ENCODE measurements at places on chromosomes 6 and 20.

DNA sequence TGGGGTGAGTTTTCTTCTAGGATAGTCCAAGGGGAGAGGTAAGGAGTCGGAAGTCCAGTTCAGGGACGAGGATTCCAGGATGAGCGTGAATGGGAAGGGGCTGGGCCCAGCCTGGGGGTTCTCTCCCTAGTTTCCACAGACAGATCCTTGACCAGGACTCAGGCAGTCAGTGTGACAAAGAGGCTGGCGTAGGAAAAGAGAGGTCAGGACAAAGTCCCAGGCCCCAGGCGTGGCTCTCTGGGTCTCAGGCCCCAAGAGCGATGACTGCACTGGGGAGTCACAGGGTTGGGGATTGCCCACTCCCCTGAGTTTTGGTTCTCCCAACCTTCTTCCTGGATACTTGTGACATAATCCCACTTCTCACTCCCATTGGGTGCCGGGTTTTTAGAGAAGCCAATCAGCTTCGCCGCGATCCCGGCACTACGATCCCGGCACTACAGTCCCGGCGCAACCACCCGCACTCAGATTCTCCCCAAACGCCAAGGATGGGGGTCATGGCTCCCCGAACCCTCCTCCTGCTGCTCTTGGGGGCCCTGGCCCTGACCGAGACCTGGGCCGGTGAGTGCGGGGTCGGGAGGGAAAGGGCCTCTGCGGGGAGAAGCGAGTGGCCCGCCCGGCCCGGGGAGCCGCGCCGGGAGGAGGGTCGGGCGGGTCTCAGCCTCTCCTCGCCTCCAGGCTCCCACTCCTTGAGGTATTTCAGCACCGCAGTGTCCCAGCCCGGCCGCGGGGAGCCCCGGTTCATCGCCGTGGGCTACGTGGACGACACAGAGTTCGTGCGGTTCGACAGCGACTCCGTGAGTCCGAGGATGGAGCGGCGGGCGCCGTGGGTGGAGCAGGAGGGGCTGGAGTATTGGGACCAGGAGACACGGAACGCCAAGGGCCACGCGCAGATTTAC lies 46.2 kb upstream of the TRIM26 start:
- DNase-seq: peak; percentile 85

- no peak for DNase-seq
Measured at GRCh38 chr6:111114087-111114443, 26.8 kb downstream of the SLC16A10 start.

DNA sequence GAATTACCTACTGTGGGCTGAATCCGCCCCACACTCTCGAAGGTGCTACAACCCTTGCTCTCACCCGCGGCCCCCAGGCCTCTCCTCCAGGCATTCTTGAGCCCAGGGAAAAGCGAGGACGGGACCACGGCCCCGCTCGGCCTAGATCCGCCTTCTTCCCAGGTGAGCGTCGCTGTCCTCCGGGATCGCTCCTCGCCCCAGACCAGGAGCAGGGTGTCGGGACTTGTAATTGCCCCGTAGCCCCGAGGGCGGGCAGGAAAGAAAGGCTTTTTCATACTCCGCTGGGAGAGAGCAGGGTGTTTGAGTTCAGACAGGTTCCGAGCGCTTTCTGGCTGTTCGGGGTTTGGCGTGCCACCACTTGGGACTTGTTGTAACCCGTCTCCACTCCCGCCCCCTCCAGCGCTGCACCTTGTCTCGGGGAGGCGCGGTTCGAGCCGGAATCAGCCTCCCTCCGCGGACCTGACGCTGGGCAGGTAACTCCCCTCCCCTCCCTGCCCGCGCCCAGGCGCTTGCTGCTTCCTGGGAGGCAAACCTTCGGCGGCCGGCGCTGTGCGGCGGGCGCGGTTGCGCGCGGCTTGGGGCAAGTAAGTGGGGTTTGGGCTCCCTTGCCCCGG lies at the start of gene FAM83B:
Gene FAM83B (plus strand): TSS at position 529 of the 614 bp plus-strand sequence. CDS start 23,476 bp downstream, outside the sequence.
- peak; percentile 76 for DNase-seq

DNA sequence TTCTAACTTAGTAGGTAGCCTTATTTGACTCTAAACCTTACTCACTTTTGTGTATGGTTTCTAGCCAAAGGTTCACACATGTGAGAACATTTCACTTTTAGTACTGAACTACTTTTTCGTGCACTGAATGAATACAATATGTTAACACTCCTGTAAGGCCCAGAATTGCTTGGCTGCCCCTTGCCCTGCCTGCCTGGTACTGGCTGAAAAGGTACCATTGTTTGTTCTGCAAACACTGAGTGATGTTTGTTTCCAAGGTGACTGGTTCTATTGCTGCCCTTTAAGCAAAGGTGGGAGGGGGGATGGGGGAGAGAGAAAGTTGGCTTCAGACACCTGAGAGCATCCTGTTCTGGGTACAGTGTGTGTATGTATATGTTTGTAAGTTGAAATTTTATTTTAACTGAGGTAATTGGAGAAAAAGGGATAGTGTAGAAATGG lies 31.2 kb downstream of the RREB1 start:
- DNase-seq: no peak

DNA sequence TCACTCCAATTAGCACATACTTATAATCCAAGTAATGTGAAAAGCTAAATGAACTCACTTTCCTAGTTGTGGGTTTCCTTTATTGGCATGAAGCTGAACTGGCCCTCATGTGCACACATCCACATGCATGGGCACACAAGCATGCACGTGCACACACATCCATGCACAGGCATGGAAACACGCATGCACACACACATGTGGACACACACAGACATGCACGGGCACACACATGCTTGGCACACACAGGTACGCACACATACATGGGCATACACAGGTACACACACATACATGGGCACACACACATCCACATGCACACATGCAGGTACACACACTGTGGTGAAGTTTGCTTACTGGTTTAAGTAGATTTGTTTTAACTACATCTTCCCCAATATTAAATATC lies 23.8 kb downstream of the SYNDIG1 start:
- DNase-seq: no peak

DNA sequence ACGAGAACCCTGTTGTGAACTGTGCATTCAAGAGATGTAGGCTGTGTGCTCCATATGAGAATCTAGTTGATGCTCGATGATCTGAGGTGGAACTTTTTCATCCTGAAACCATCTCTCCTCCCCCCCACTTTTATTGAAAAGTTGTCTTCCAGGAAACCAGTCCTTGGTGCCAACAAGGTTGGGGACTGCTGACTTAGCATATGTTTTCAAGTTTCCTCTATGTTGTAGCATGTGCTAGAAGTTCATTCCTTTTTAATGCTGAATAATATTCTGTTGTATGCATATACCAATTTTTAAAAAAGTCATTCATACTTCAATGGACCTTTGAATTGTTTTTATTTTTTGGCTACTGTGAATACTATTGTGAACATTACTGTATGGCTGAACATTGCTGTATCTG lies 27.2 kb downstream of the CARMIL1 start:
- no peak for DNase-seq

DNA sequence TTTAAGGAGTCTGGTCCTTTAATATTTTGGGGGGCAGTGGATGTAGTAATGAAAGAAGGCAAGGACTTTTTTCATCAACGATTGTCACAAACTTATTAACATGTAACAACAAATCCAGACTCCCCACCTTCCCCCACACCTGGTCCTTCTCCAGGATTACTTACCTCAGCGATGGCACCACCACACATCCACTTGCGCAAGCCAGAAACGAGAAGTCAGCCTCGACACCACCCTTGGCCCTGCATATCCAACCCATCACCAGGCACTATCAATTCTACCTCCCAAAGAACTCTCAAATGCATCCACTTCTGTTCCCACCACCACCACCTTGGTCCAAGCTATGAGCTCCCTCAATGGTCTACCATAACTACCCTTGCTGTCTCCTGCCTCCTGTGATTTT lies 6.6 kb downstream of the EZR start:
- no peak for DNase-seq

GRCh38 chr6:11772109-11772825 lies 6.3 kb downstream of the ADTRP start:
- DNase-seq: no peak

DNA sequence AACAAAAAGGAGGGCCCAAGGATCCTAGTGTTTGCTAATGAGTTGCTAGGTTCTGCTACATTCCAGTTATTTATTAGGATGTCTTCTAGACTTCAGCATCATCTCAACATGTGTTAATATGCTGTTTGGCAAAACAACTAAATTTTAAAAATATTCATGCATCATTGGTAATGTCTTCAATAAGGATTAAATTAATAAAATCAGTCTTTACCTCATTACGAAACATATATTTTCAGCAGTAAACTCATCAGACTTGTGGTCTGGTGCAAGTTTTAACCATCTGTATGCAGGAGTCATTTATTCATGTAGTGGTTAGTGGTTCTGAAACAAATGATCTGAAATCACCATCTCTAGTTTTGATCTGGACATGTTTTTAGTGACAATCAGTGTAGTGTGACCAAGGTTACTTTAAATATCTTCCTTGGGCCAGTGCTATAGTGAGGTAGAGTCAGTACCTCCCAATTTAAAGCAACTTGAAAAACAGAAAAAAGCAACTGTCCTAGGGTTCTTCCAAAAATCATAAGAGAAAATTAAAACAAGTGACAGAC lies 85.0 kb upstream of the KCNK16 start:
- no peak for DNase-seq

DNA sequence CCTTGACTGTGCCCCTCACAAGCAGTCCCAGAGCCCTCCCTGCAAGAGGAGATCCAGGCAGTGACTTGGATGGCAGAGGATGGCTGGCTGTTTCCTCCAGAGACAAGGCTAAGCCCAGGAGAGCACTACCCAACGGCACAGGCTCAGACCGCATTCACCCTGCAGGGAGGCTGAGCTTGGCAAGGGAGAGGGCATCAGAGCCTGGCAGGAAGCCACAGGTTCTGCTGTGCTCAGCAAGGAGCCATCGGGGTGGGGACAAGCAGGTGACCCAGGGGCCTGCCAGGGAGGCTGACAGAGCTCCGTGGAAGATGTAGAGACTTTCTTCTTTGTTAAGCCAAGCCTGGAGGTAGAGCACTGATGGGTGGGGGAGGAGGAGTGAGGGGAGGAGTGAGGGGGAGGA lies 159.2 kb upstream of the CST7 start:
- DNase-seq: no peak

GRCh38 chr6:7267466-7268091 lies 45.4 kb downstream of the SSR1 start:
- no peak for DNase-seq

- no peak for DNase-seq
Measured at GRCh38 chr6:2396042-2396657, 150.7 kb upstream of the GMDS start.

DNA sequence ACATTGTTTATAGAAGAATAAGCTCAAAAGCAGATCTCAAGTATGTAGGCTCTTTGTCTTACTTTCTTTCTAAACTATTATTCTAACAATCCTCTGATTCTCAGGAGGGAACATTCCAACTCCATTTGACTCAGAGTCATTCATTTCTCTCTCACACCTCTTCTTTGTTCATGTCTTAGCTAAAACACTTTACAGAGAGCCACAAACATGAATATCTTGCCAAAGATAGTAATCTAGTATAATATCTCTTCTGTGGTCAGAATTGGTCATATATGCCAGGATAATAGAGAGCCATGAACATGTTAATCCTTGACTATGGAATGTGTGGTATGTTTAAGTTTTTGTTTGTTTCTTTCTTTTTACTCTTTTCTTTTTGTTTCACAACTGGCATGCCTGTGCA lies 456.0 kb upstream of the PTCHD4 start:
- DNase-seq: no peak

- DNase-seq: no peak
Measured at GRCh38 chr20:60295214-60295613, 337.0 kb downstream of the CDH26 start.

- no peak for DNase-seq
Measured at GRCh38 chr6:102390541-102390940, 997.0 kb downstream of the GRIK2 start.

- DNase-seq: peak; percentile 99
Measured at GRCh38 chr6:89352278-89353117, at the start of gene UBE2J1. Gene UBE2J1, minus strand, starts transcription at chr6:89352722. Its CDS starts 153 bp downstream, at chr6:89352569.

- DNase-seq: no peak
Measured at GRCh38 chr6:154070657-154071056, 31.6 kb downstream of the OPRM1 start.

DNA sequence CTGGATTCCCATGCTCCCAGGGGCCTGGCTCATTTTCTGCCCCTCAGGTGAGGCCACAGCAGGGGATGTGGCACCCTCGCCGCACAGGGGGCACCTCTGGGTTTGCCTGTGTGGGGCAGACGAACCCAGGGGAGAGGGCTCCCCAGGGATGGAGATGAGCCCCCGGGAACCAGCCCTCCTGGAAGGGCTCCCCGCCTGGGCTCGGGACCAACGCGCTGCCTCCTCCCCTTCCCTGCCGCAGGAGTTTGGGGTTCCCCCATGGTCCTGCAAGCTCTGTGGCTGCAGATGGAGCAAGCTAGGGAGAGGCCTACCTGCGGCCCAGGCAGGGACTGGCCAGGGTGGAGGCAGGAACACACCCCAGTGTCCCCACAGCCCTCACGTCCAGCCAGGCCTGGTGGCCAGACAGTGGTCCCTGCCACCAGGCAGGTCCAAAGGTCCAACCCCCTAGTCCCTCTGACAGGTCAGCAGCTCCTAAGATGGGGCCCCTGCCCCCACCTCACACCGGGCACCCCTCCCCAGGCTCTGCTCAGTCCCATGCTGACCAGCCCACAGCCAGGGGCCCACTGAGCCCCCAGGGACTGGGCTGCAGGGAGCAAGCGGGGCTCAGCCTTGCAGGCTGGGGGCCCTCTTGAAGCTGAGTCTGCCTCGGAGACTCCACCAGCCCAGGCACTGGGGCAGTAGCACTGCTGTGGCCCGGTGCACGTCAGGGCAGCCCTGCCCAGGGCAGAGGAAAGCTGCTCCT lies 13.7 kb downstream of the LAMA5 start:
- DNase-seq: no peak

- DNase-seq: peak; percentile 81
Measured at GRCh38 chr6:53066077-53066417, 843 bp downstream of the FBXO9 start.

DNA sequence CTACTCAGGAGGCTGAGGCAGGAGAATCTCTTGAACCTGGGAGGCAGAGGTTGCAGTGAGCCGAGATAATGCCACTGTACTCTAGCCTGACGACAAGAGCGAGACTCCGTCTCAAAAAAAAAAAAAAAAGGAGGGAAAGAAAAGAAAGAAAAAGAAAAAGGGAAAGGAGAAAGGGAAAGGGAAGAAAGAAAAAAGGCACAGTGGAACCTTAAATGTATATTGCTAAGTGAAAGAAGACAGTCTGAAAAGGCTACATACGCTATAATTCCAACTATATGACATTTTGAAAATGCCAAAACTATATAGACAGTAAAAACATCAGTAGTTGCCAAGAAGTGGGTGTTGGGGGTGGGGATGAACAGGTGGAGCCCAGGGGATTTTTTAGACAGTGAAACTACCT lies 16.2 kb downstream of the PPIL4 start:
- no peak for DNase-seq

GRCh38 chr6:115060581-115060980 lies 717.8 kb upstream of the HS3ST5 start:
- no peak for DNase-seq

DNA sequence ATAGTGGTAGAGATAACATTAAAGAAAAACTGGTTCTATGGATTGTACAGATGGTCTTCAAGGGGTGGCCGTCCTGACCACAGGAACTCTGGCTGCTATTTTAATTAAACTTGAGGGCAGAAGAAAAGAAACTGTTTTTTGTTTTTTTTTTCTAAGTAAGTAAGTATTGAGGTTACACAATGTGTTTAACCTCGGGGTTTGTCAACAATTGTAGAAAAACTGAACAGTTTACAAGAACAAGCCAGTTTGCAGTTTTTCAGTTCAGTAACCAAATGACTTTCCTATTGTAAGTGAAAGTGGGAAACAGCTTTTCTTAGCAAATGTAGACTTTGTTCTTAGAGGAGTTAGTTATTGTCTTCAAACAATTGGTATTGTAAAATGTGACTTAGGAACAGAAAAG lies 77.0 kb downstream of the PLCB1 start:
- DNase-seq: no peak

Data from upper lobe of right lung (tissue), 1 donor.